ENCODE measurements at places on chromosomes 12 and 14. TPM values are rescaled to one million over a fixed set of nuclear protein-coding genes. Genes with fewer than 3 reads are reported as not detected.
A peak's percentile ranks its signal among the peaks of the same experiment; 100 is the strongest.

Gene PLXNC1
- total RNA-seq, result 13.8 TPM

Gene GPRC5A
- total RNA-seq, result 13.2 TPM

Gene BATF
- total RNA-seq, result 1.3 TPM

Gene KLHDC2
- total RNA-seq, result 63.0 TPM

Gene TAS2R20
- total RNA-seq, result 2.4 TPM

Gene INSM2
- total RNA-seq, result not detected

DNA sequence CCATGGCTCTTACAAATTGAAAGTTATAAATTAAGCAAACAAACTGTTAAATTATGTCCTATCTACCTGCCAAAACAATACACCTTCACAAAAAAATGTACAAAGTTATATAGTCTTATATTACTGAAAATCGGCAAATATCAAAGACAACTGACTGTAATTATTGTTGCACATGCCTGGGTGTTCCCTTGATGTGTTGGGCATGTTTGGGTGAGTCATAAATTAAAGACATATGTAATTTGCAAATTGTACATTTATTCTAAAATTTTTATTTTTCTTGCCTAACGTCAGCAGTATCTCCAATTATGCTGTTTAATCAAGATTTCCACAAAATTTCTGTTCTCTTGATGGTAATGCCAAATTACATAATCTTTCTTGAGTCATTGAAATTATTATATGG is 22.0 kb upstream of the SEL1L start:
- H3K36me3 ChIP-seq, result no peaks in the 10 kb centered on the region
- no peak overlapping the region for H3K27ac ChIP-seq
- H3K4me3 ChIP-seq, result no peak overlapping the region
- no peak for DNase-seq
- no peaks in the 10 kb centered on the region for H3K27me3 ChIP-seq
- no peaks in the 10 kb centered on the region for H3K4me1 ChIP-seq

- no peaks in the 10 kb centered on the region for H3K4me1 ChIP-seq
- no peak overlapping the region for H3K4me3 ChIP-seq
- H3K36me3 ChIP-seq, result no peaks in the 10 kb centered on the region
- no peak overlapping the region for H3K27ac ChIP-seq
- H3K27me3 ChIP-seq, result no peaks in the 10 kb centered on the region
These were observed 23.2 kb upstream of the RAP1B start for GRCh38 chr12:68587448-68587873.

- DNase-seq, result no peak
- H3K27ac ChIP-seq, result peak overlapping the region; percentile 55
- no peak overlapping the region for H3K4me3 ChIP-seq
- peaks cover 13% of the 10 kb centered on the region for H3K4me1 ChIP-seq
- H3K27me3 ChIP-seq, result no peaks in the 10 kb centered on the region
- no peaks in the 10 kb centered on the region for H3K36me3 ChIP-seq
These were observed 7.8 kb downstream of the LIMA1 start for GRCh38 chr12:50275556-50275955.

- H3K27me3 ChIP-seq, result no peaks in the 10 kb centered on the region
- DNase-seq, result no peak
- no peak overlapping the region for H3K27ac ChIP-seq
- no peaks in the 10 kb centered on the region for H3K4me1 ChIP-seq
- no peak overlapping the region for H3K4me3 ChIP-seq
These were observed 398.5 kb downstream of the FSCB start for GRCh38 chr14:44108601-44109000.

- H3K36me3 ChIP-seq, result no peaks in the 10 kb centered on the region
- H3K27ac ChIP-seq, result no peak overlapping the region
- no peaks in the 10 kb centered on the region for H3K27me3 ChIP-seq
- DNase-seq, result no peak
These were observed 30.3 kb downstream of the NDUFA12 start for GRCh38 chr12:94973221-94973620.

GRCh38 chr12:59934486-59934885 is 338.7 kb downstream of the SLC16A7 start:
- DNase-seq, result no peak
- H3K4me3 ChIP-seq, result no peak overlapping the region
- no peaks in the 10 kb centered on the region for H3K4me1 ChIP-seq
- no peaks in the 10 kb centered on the region for H3K36me3 ChIP-seq
- H3K27ac ChIP-seq, result no peak overlapping the region

DNA sequence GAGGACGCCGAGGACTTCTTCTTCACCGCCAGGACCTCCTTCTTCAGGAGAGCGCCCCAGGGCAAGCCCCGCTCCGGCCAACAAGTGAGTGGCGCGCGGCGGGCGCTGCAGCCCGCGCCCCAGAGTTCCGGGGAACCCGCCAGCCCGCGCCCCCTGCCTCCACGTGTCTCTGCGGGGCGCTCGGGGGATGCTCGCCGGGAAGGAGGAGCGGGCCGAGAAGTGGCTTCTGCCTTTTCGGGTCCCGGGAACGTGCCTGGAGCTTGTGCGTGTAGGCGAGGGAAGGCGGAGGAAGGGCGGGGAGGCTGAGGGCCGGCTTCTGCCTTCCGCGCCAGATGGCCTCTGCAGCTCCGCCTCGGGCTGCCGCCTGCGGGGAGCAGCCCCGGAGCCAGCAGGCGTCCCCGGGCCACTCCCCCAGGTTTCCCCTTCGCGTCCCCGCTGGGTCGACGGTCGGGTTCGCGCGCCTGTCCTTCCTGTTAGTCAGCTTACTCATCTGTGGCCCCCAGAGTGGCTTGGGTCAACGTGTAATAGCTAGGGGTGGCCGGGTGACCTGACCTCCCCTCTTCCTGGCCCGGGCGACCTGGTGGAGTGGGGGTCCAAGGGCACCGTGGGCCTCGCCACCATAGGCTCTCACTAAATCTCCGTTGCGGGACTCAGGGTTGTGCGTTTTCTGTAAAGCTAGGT is 505 bp downstream of the RASSF3 start:
- peak; percentile 52 for DNase-seq
- peak overlapping the region; percentile 97 for H3K27ac ChIP-seq
- H3K4me3 ChIP-seq, result peak overlapping the region; percentile 97
- no peaks in the 10 kb centered on the region for H3K36me3 ChIP-seq
- no peaks in the 10 kb centered on the region for H3K27me3 ChIP-seq

DNA sequence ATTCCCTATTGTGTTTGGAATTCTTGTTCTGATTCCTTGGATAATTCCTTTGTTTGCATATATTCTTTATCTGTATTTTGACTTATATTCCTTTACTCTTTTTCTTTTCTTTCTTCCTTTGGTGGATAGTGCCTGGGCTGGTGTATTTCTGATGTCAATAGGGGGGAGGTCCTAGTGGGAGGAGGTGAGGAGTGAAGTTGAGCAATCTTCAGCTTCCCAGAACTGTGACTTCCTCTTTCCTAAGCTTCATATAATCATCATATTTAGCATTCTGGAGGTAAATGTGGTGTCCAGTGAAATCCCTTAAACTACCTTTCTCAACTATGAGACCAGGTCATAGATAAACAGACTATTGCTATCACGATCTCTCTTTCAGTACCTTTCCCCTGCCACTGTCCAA is 29.6 kb upstream of the TBPL2 start:
- no peak overlapping the region for H3K4me3 ChIP-seq
- H3K27ac ChIP-seq, result no peak overlapping the region
- no peaks in the 10 kb centered on the region for H3K27me3 ChIP-seq
- H3K36me3 ChIP-seq, result no peaks in the 10 kb centered on the region
- no peak for DNase-seq
